ENCODE measurements at places on chromosomes 7 and 10. TPM values are rescaled to one million over a fixed set of nuclear protein-coding genes. Genes with fewer than 3 reads are reported as not detected.

Gene STEAP4
- not detected for total RNA-seq

Gene OR2A1
- total RNA-seq, result not detected

Gene ADAMTS14
- 0.08 TPM for total RNA-seq

Gene MAP3K8
- 0.27 TPM for total RNA-seq

Gene UCMA
- total RNA-seq, result not detected

Gene VWA2
- not detected for total RNA-seq

Gene VAX1
- 0.41 TPM for total RNA-seq

Gene CALHM3
- 0.34 TPM for total RNA-seq

Gene PNLIPRP2
- total RNA-seq, result not detected

Gene SPDYE6
- not detected for total RNA-seq

Gene VSTM2A
- 0.88 TPM for total RNA-seq

Gene MYH16
- total RNA-seq, result 0.87 TPM

Gene OR6V1
- total RNA-seq, result not detected

Gene FEZF1
- total RNA-seq, result 0.08 TPM
